ENCODE measurements at places on chromosomes 1 and 21. TPM values are rescaled to one million over a fixed set of nuclear protein-coding genes. Genes with fewer than 3 reads are reported as not detected.
A peak's percentile ranks its signal among the peaks of the same experiment; 100 is the strongest.

DNA sequence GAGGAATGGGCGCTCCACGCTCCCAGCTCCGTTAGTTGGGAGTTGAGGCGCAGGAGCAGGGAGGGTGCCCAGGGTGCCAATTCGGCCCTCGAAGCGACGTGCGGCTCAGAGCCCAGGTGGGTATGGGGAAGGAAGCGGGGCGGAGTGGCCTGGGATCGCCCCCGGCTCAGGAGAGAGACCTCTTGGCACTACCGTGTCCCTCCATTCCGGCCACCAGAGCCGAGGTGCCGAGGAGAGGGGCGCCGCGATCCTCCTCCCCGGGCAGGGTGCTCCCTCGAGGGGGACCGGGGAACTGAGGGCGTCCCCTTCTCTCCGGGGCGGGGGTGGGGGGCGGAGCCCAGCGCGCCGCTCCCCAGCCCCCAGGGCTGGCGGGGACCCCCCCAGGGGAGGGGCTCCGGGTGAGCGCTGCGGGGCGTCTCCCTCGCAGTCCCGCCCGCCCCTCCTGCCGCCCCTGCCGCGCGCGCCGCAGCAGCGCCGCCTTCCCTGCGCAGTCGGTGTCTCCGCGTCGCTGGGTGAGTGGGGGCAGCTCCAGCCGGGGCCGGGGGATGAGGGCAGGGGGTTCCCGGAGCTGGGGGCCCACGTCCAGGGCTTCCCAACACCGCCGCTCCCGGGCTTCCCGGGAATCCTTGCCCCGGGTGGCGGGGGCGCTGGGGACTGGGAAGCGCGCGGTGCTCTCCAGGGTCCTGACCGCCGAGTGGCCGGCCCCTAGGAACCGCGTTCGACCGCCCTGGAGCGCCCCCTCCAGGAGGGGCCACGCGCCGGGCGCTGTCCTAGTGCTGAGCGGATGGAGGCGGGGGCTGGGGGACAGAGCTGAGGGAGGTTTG lies at the start of gene HPCA:
Gene HPCA, plus strand, starts transcription at position 488 of the 824 bp plus-strand sequence. CDS start 2,408 bp downstream, outside the sequence.
- peak; percentile 63 for DNase-seq

DNA sequence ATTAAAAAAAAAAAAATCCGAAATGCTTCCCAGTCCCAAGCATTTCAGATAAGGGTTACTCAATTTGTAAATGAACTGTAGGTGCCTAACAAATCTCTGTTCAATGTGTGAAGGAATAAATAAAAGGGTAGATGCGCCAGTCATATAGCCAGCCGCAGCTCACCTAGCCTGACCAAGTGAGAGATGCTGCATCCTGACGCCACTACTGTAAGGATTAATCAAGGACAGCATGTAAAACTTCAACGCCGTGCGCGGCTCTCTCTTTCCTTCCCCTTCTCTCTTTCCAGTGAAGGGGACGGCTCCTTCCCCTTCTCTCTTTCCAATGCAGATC lies 441 bp downstream of the PPT1 start:
- no peak for DNase-seq

DNA sequence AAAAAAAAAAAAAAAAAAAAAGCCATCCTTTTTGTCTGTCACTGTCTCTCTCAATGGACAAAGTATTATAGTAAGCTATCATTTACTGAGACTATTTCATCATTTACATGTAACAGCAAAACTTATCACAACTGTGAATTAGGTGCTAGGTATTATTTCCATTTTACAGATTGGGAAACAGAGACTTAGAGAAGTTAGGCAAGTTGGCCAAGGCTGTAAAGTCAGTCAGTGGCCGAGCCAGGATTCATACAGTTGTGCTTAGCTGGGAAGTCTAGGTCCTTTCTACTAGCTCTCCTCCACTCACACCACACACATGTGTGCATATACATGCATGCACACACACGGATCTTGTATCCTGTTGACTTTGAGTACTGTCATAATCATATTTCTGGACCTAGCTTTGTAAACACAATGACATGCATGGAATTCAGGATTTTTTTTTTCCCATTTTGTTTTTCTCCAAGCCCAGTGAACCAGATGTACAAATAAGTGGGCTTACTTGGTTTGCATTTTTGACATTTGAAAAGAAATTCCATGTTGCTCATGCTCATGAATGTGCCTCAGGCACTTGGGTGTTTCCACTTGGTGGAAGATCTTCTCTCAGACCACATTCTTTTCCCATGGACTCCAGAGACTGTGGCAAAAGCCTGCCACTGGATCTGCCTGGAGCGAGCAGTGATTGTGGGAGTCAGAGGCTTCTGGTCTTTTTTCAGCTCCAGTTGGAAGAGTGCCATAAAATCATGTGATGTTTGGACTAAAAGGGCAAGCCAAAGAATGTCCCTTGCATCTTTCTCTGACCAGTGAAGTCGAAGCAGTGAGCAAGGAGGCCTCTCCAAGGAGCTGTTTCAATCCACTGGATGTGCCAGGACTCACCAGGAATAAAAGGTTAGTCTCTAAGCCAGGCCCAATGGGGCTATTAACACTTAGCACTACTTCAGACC lies 61.7 kb upstream of the DNAJC6 start:
- DNase-seq = no peak

DNA sequence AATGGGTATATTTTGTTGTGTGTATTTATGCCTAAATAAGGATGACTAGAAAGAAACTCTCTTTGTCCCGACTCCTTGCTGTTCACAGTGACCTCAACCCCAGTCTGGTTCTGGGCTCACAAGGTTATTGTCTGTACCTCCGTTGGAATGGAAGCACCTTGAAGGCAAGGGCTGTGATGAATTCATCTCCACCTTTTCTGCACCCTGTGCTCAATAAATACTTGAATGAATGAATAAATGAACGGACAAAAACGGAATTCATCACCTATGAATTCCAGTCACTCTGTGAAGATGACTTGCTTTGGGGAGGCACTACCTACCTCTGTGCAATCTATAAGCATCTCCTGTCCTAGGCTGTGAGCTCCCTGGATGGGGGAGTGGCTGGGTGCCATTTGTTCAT lies 39.3 kb downstream of the HSPG2 start:
- DNase-seq = no peak

- DNase-seq = peak; percentile 81
These were observed 19.9 kb downstream of the ATP8B2 start for GRCh38 chr1:154344977-154345837.

GRCh38 chr1:179742717-179743678 lies at the start of gene FAM163A:
Gene FAM163A (plus strand): TSS chr1:179743291. CDS start chr1:179813098, 69,807 bp downstream.
- peak; percentile 20 for DNase-seq

Gene ELAPOR1
- total RNA-seq = 7.0 TPM

Gene ZNHIT6
- 23.9 TPM for total RNA-seq

Gene GREM2
- not detected for total RNA-seq

Gene PGLYRP4
- total RNA-seq = not detected

Gene RHOU
- total RNA-seq = 1.2 TPM

Gene GABRD
- total RNA-seq = not detected
